Lung (tissue), 17 donors: ENCODE measurements at places on chromosomes 3 and 15.

- DNase-seq: no peak
Measured at GRCh38 chr15:27438403-27439375, 467.7 kb downstream of the GABRG3 start.

- no peak for DNase-seq
Measured at GRCh38 chr3:73772076-73772886, 147.5 kb upstream of the PDZRN3 start.

- DNase-seq: no peak
Measured at GRCh38 chr15:89641053-89641452, 14.2 kb downstream of the KIF7 start.

GRCh38 chr15:51114437-51115119 is 19.9 kb upstream of the TNFAIP8L3 start:
- no peak for DNase-seq

- no peak for DNase-seq
Measured at GRCh38 chr3:121483290-121483689, 62.5 kb downstream of the POLQ start.

- DNase-seq: no peak
Measured at GRCh38 chr3:76776927-76777326, 263.0 kb upstream of the ROBO2 start.

- no peak for DNase-seq
Measured at GRCh38 chr15:70792171-70792573, 28.8 kb upstream of the UACA start.

DNA sequence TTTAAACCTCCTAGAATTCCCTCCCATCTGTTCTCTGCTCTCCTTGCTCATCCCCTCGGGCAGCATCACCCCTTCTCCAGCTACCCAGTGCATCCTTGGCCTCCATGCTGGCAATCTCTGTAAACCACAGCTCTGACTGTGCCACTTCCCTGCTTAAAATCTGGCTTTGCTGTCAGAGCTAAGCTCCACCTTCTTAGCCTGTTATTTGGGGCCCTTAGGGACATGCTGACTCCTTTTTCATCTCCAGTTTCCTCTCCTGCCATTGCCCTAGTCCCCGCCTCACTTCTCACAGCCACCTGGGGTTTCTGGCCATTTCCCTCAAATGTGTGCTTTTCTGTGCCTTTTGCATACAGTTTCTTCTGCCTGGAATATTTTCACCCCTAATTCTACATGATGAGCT is 5.7 kb downstream of the SLC6A20 start:
- DNase-seq: no peak

- no peak for DNase-seq
Measured at GRCh38 chr3:48859206-48859605, 11.5 kb upstream of the PRKAR2A start.

GRCh38 chr3:126954141-126954842 is 28.6 kb upstream of the PLXNA1 start:
- DNase-seq: no peak

DNA sequence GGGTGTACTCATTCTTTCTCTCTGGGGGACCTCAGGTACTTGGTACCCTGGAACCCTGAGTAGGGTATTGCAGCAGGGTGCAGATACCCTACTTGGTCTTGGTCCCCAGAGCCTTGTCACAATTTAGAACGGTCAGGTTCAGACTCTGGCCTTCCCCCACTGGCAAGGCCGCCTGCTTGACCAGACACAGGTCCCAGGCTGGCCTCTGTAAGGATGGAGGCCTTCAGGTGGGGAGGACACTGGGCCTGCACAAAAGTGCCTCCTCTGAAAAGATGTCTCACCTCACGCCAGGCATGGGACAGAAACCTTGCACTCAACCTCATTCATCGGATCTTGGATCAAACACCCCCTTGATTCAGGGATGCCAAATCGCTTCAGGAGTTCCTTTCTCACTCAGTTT is 158.4 kb downstream of the KLF13 start:
- no peak for DNase-seq
